Smooth muscle cell of the brain vasculature (primary cell): ENCODE measurements at places on chromosomes 3 and 15.

DNA sequence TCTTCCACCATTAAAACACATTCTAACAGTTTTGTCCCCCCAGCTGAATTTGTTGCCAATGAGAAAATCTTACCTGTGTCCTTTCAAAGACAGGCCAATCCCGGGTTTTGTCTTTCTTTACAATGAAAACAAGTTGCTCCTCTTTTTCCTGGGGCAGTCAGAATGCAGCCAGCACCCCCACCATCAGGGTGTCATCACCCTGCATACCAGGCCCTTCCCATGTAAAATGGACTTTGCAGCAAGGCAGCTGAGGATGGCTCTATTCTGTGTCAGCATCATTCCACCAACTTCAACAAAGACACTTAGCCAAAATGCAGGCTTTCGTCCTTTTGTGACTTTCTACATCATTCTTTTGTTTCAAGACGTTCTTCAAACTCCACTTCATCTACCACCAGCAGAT is 490.9 kb downstream of the OCA2 start:
- no peak for DNase-seq

- DNase-seq, result no peak
Measured at GRCh38 chr3:126024049-126024854, 55.3 kb downstream of the ROPN1B start.

DNA sequence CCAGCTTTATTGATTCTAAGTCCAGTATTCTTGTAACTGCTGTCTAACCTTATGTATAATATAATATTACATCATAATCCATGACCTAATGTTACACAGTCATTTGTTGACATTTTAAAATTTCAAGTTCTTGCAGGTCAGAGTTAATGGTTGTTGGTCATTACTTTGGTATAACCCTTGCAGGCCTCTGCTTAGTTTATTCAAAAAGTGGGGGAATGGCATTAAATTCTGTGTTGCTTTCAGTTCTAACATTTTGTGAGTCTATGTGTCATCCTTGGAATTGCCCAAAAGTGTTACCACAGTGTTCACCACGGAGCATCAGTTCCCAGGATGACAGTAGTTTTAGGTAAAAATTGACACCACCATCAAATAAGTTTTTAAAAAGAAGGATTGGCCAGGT is 174.8 kb upstream of the BCL6 start:
- DNase-seq, result no peak

DNA sequence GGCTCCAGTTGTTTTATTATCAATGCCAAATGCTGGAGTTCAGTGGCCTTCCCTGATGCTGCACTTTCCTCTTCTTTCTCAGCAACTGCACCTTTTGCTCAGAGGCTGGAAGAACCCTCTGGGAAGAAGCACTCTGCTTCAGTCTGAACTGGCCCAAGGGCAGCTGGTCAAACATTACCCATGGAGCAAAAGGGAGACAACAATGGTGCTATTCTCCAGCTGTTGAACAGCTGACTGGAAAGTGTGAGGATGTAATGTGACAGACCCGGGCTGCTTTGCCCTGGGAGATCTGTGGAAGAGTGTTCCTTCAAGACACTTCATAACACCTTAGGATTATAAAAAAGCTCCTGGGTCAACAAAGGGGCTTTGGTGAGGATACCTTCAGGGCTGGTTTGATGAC is 84.9 kb downstream of the EPHB1 start:
- DNase-seq, result no peak

GRCh38 chr3:8578282-8578681 is 66.3 kb downstream of the SSUH2 start:
- DNase-seq, result no peak

- no peak for DNase-seq
Measured at GRCh38 chr3:87949189-87949878, 109.5 kb downstream of the CGGBP1 start.

- DNase-seq, result no peak
Measured at GRCh38 chr15:71501344-71502076, 308.8 kb upstream of the NR2E3 start.

GRCh38 chr3:72143322-72143721 is 358.4 kb upstream of the PROK2 start:
- DNase-seq, result no peak

GRCh38 chr3:147391781-147392624 is 14.3 kb downstream of the ZIC4 start:
- DNase-seq, result no peak

DNA sequence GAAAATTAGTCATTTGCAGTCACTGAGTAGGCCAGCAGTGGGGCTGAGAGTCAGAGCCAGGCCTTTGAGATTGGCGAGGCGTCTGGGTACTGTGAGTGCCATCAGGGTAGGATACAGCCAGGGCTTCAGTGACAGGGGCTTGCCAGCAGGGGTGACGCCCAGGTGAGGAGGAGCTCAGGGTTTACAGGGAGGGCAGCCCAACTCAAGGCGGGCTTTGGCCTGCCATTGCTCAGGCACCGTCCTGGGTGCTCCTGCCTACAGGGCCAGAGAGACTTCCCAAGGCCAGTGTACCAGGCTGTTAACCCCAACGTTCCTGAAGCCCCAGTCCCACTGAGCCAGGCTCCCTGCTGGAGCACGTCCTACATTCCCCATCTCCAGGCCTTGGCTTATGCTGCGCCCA is 152.0 kb downstream of the FBLN2 start:
- DNase-seq, result no peak

DNA sequence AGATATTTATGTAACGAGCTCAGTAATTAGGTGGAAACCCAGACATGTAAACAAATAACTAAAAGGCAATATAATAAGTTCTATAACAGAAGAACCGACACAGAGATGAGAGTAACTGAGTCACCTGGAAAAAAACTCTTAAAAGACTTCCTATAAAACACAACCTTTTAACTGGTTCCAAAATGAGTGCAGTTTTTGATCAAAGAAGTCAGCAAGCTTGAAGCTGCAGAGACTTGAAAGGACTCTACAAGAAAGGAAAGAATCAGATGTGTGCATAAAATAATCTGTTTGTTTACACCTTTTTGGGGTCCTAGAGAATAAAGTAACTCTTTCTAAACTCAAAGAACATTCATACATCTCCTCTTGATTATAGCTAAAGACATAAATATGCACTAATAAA is 560.4 kb upstream of the CCDC54 start:
- DNase-seq, result no peak

- DNase-seq, result no peak
Measured at GRCh38 chr3:127392156-127392490, 104.3 kb upstream of the PRR20G start.

DNA sequence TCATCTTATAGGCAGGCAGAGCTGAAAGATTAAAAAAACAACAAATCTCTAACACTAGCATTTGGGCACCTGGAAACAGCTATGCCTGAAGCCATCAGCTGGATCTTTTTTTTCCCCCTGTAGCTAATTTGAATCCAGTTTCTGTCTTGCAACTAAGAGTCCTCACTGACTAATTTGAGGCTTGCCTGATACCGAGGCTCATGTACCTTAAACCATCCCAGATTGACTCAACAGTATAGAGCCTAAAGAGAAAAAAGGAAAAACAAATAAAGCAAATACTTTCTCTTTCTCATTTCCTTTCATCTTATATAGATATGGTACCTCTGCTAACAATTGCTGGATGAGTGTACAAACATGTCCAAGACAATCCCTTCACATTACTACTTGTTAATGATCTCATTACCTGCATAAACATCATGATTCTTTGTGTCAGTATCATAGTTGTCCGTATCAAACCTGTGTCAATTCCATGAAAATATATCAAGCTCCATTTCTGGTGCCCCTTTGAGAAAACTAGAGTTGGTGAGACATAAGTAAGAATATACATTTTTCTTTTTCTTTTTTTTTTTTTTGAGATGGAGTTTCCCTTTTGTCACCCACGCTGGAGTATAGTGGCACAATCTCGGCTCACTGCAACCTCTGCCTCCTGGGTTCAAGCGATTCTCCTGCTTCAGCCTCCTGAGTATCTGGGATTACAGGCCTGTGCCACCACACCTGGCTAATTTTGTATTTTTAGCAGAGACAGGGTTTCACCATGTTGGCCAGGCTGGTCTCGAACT is 43.1 kb downstream of the BHLHE40 start:
- no peak for DNase-seq

DNA sequence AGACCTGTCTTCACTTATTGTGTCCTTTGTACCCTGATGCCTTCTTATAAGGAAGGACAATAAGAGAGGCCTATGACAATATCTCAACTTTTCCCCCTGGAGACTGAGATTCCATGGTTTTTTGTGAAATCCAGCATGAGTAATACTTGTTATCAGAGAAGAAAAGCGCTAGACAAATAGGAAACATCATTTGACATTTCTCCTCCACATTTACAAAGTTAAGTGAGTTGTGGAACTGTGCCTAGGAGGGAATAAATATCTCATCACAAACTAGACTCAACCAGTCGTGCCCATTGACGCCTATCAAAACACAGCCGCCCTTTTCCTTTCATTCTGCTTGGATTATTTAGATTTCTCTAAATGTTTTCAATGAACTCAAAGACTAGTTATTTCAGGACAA is 253.1 kb downstream of the MECOM start:
- no peak for DNase-seq

DNA sequence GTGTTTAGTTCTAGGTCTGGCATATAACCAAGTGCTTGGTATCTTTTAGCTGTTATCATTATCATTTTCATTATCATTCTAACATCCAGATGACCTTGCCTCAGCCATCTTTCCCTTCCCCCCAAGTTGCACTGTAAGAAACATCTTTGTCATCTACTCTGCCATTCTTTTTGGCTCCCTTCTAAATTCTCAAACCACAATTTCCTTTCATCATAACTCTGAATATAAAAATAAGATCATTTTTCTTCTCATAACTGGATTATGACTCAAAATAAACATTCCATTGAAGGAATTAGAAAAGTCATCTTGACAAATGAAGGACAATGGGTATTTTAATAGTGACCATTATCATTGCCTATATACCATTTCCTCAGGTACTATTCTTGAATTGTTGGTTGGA is 786.2 kb downstream of the AGBL1 start:
- DNase-seq, result no peak

GRCh38 chr3:14199641-14200040 is 21.0 kb downstream of the LSM3 start:
- no peak for DNase-seq

DNA sequence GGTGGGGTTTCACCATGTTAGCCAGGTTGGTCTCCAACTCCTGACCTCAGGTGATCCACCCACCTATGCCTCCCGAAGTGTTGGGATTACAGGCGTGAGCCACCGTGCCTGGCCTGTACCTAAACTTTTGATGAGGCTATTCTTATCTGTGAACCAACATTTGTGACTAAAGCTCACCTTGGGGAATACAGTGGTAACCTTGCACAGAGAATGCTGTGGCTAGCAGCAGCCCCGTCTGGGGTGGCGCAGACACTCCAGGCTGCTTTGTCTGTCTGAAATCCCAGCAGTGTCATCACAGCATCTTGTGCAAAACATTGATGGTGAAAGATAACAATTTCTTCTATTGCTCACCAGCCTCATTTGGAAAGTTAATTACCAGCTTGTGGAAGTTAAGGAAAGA is 58.9 kb downstream of the CMTM8 start:
- no peak for DNase-seq

DNA sequence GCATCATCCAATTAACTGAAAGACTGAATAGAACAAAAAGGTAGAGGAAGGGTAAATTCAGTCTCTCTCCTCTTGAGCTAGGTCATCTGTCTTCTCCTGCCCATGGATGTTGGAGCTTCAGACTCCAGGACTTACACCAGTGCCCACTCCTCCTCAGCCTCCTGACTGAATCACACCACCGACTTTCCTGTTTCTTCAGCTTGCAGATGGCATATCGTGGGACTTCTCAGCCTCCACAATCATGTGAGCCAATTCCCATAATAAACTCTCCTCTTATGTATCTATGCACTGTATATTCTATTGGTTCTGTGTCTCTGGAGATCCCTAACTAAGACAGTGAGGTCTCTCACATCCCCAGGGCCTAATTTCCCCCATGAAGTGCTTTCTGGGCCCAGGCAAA is 140.4 kb downstream of the CD47 start:
- DNase-seq, result no peak

- DNase-seq, result no peak
Measured at GRCh38 chr3:5384557-5385236, 197.2 kb downstream of the EDEM1 start.

DNA sequence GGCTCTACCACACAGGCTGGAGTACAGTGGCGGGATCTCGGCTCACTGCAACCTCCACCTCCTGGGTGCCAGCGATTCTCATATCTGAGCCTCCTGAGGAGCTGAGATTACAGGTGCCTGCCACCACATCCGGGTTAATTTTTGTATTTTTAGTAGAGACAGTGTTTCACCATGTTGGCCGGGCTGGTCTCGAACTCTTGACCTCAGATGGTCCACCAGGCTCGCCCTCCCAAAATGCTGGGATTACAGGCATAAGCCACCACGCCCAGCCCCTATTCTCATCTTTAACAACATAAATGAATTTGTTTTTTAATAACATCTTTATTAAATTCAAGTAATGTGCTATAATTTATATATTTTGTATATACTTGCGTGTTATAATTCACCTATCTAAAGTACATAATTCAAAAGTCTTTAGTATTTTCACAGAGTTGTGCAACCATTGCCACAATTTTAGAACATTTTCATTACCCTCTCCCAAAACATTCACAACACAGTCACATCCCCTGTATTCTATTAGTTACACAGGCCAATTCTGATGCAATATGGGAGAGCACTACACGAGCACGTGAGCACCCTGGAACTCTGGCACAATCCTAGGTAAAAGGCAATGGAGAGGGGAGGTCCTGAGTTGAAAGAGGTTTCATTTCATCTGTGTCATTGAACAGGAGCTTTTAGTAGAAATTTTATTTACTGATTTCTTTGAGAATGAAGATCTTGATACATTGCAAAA is 21.2 kb upstream of the MTMR14 start:
- DNase-seq, result no peak

DNA sequence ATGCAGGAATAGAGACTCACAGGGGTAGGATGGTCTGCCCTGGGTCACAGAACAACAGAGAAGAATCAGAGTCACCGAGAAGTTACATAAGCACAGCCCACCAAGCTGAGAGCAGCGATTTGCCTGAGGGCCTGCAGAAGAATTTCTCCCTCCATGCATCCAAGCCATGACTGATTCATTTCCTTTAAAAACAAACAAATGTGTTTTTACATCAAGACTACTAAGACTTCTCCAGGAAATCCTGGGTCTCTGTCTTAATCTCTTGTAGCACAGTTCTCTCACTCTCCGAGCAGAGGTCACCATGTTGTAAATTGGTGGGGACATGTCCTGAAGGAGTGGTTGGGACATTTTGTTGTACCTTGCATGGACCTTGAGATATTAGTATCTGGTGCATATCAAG is 159.8 kb downstream of the THSD4 start:
- DNase-seq, result peak; percentile 83

DNA sequence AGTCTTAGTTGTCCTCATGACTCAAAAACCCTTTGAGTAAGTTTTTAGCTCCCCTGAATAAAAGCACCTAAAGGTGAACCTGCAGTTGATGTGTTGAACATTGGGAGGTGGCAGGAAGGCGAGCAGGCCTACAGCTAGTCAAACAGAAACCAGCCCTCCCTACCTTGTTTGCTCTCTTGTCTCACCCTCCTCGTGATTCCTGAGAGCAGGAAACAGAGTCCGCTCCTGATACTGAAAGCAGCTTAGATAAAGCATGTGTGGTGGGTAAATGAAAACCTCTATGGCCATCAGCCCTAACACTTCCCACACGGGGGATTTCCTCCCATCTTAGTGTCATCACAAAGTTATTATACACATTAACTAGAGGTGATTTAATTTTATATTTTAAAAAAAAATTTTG is 21.8 kb upstream of the CLDN18 start:
- no peak for DNase-seq
